ENCODE measurements at places on chromosomes 1 and 21. TPM values are rescaled to one million over a fixed set of nuclear protein-coding genes. Genes with fewer than 3 reads are reported as not detected.

The KIAA1614 gene
- 4.5 TPM for total RNA-seq

The FAM151A gene
- total RNA-seq, result not detected

The DLGAP3 gene
- total RNA-seq, result not detected

The C1orf52 gene
- total RNA-seq, result 14.6 TPM

The PIK3C2B gene
- total RNA-seq, result 0.28 TPM

The MARK1 gene
- 2.5 TPM for total RNA-seq

The RAD54L gene
- 5.6 TPM for total RNA-seq

The PAPPA2 gene
- 2.9 TPM for total RNA-seq

The IFT25 gene
- 19.2 TPM for total RNA-seq

The IL6R gene
- total RNA-seq, result 4.6 TPM

The SLC5A9 gene
- total RNA-seq, result not detected

The SLC25A34 gene
- 0.38 TPM for total RNA-seq

The OBSCN gene
- 10.1 TPM for total RNA-seq

The RXFP4 gene
- under 0.01 TPM for total RNA-seq

The PLPP3 gene
- 110 TPM for total RNA-seq

The FBXO2 gene
- total RNA-seq, result 0.19 TPM

The SFN gene
- 2.7 TPM for total RNA-seq

The DYRK3 gene
- 24.7 TPM for total RNA-seq

The ACTL8 gene
- total RNA-seq, result not detected

The TACSTD2 gene
- 0.19 TPM for total RNA-seq

The PTGFR gene
- total RNA-seq, result 16.9 TPM

The LMX1A gene
- not detected for total RNA-seq

The RAP1A gene
- 19.7 TPM for total RNA-seq

The KIRREL1 gene
- total RNA-seq, result 92.4 TPM

The FAM229A gene
- total RNA-seq, result 1.1 TPM

The KCNJ6 gene
- under 0.01 TPM for total RNA-seq

The RAB4A gene
- 22.2 TPM for total RNA-seq

The RHD gene
- total RNA-seq, result under 0.01 TPM

The AMY1B gene
- not detected for total RNA-seq

The PLPPR4 gene
- total RNA-seq, result 5.2 TPM

The CCDC181 gene
- total RNA-seq, result 1.7 TPM

The KIF2C gene
- 4.8 TPM for total RNA-seq

The VCAM1 gene
- 5.4 TPM for total RNA-seq

The GPR3 gene
- 0.56 TPM for total RNA-seq

The PLA2G4A gene
- 49.9 TPM for total RNA-seq

The MYOC gene
- total RNA-seq, result 0.28 TPM

The FCRL4 gene
- not detected for total RNA-seq

The TMEM183A gene
- total RNA-seq, result 110 TPM

The CRABP2 gene
- 8.1 TPM for total RNA-seq

The AGPAT3 gene
- 33.5 TPM for total RNA-seq

The ECM1 gene
- total RNA-seq, result 13.8 TPM

The HES3 gene
- total RNA-seq, result not detected

The MPZ gene
- 1.7 TPM for total RNA-seq

The ARID1A gene
- 11.9 TPM for total RNA-seq

The DHRS3 gene
- 234 TPM for total RNA-seq

The NTMT2 gene
- not detected for total RNA-seq

The CHIA gene
- not detected for total RNA-seq

The C1QC gene
- not detected for total RNA-seq

The TSEN15 gene
- 28.2 TPM for total RNA-seq

The MXRA8 gene
- total RNA-seq, result 141 TPM

The FTCD gene
- total RNA-seq, result 0.28 TPM

The TMEM269 gene
- not detected for total RNA-seq

The FCRL6 gene
- not detected for total RNA-seq

The GREM2 gene
- total RNA-seq, result 1.4 TPM

The LCE2B gene
- not detected for total RNA-seq

The B3GALT5 gene
- total RNA-seq, result under 0.01 TPM

The LCE2C gene
- not detected for total RNA-seq

The DRAXIN gene
- 0.56 TPM for total RNA-seq

The FGGY gene
- 13.0 TPM for total RNA-seq

Measured in regular cardiac myocyte (primary cell).